Stimulated activated CD8-positive, alpha-beta memory T cell treated with anti-CD3 and anti-CD28 coated beads, Interleukin-4, amount 100 ng/mL, for 4 hours (primary cell): ENCODE measurements at places on chromosomes 13 and 19.
A peak's percentile ranks its signal among the peaks of the same experiment; 100 is the strongest.

GRCh38 chr13:101390461-101390860, 25.8 kb downstream of the NALCN start:
- no peak for DNase-seq

- no peak for DNase-seq
These were observed 862.3 kb downstream of the SLITRK1 start for GRCh38 chr13:83019986-83020385.

DNA sequence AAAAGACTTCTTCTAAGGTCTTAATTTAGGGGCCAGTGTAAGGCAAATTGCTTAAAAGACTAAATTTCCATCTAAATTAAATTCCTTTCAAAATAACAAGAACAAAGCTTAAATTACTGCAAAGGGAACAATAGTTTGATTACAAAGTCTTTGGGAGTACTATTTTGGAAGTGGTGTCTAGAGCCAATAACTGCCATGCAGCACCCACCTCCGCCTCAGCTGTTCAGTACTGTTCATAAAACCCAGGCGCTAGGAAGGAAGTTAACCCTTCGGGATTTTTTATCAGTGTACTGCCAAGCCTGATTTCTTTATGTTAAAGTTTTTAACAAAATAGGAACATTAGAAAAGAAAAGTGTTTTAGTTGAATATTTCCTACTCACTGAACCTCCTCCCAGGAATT, 210.1 kb downstream of the LIG4 start:
- DNase-seq: no peak

GRCh38 chr13:48648446-48648845, 5.3 kb upstream of the CYSLTR2 start:
- DNase-seq: no peak

DNA sequence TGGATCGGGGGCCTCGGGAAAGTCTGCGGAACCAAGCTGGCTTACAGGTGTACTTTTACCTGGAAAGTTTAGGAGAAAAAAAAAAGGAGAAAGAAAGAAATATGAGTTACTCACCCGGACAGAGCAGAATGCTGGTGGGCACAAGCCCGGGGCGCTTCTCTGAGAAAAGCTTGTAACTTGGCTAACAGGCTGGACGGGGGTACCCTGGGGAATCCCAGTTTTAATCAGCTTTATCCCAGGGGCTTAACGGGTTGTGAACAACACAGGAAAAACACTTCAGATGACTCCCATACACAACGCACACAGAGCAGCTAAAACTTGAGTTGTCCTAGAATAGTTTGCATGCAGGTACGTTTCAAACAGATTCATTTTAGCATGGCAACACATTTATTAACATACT, 37.3 kb downstream of the KLF2 start:
- no peak for DNase-seq

GRCh38 chr13:37995092-37995491, 125.5 kb upstream of the TRPC4 start:
- no peak for DNase-seq

DNA sequence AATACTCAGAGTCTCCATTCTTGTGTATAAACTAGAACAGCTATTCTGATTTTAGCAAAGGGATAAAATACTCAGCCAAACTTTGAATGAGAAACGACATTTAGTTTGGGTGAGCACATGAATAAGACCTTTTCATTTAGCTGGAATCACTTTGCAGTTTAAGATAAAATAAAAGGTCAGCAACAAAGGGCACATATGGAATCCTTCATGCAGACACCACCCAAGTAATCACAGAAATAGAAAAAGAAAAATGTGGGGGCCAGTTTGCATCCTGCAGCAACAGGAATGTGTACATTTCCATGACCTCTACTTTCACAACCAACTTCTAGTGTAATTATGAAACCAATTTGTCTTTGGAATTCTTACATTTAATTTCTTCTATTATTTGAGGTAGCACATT, 1637.4 kb downstream of the PCDH9 start:
- DNase-seq: no peak

DNA sequence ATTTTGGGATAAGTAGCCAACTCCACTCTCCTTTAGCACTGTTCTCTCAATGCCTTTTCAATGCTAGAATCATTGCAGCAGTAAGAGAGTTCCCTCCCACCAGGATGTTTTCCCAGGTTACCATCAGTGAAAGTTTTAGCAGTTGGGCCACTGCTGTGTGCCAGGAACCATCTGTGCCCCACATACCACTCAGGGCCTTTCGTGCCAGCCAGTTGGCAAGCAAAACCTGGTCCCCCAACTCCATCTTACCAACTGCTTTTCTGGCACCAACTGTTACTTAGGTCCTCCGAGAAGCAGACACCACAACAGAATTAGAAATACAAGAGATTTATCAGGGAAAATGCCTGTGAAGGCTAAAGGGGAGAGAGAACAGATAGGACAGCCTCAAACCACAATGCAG, 533.4 kb upstream of the NBEA start:
- DNase-seq: no peak

DNA sequence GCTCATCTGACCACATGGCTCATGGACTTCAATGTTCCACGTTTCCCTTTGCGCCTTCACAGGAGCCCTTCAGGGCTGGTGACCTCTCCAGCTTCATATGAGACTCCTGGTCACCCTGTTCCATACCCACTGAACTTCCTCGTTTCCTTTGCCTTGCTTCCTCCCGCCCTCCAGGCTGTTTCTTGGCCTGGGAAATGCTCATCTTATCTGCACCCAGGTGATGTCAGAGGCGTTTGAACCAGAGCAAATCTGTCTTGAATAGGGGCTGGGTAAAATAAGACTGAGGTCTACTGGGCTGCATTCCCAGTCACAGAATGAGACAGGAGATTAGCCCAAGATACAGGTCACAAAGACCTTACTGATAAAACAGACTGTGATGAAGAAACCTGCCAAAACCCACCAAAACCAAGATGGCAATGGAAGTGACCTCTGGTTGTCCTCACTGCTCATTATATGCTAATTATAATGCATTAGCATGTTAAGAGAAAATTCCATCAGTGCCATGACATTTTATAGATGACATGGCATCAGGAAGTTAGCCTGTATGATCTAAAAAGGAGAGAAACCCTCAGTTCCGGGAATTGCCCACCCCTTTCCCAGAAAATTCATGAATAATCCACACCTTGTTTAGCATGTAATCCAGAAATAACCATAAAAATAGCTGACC, 102.7 kb downstream of the DCLK1 start:
- no peak for DNase-seq

- no peak for DNase-seq
These were observed 115.7 kb upstream of the STARD13 start for GRCh38 chr13:33401238-33401637.

DNA sequence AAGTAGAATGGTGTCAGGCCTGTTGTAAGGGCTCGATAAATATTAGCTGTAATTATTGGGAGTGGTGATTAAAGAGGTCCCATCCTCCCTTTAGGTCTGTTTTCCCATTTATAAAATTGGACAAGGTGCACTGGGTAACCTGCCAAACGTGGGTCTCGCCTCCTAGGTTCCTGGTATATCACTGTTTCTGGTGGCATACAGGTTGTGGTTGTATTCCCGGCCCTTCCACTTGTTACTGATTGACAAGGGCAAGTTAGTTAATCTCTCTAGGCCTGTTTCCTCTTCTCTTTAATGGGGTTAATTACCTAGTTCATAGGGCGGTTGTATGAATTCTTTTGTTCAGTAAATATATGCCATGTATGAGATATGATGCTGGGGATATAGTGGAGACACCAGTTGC, 1.5 kb downstream of the PPP2R1A start:
- DNase-seq: no peak

- DNase-seq: peak; percentile 31
These were observed 10.0 kb downstream of the COL5A3 start for GRCh38 chr19:10000171-10000826.

DNA sequence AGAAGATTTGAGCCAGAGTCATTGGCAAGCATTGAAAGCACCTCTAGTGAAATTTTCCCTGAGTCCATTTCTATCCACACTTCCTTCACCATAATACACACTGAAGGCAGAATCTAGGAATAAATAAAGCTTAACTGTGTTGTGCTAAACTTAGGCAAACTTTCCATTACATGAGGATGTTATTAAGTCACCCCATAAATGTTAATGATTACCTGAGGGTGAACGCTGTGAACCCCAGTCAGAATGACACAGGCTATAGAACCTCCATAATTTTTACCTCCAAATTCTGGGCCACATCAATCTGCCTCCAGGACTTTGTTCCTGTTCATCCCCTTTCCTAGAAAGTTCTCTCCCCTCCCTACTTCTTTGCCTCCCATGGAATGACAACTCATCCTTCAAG, 71.0 kb downstream of the RAP2A start:
- no peak for DNase-seq

GRCh38 chr13:110653851-110654250, 38.5 kb downstream of the NAXD start:
- no peak for DNase-seq

DNA sequence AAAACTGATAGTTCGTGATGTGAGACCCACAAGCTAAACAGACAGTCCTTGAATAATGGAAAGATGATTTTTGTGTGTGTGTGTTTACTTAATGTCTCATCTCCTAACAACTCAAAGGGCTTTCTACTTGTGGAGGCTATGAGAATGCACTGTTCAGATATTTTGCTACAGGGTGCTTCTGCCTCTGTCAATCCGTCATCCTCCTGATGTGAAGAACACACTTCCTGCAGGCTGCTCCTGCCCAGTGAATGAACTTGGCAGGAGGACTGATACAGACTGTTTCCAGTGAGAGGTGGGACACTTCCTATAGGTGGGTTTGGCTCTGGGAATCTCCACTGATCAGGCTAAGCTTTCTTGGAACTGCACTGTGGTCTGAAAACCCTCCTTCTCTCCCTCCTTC, 168.4 kb upstream of the STARD13 start:
- DNase-seq: no peak

DNA sequence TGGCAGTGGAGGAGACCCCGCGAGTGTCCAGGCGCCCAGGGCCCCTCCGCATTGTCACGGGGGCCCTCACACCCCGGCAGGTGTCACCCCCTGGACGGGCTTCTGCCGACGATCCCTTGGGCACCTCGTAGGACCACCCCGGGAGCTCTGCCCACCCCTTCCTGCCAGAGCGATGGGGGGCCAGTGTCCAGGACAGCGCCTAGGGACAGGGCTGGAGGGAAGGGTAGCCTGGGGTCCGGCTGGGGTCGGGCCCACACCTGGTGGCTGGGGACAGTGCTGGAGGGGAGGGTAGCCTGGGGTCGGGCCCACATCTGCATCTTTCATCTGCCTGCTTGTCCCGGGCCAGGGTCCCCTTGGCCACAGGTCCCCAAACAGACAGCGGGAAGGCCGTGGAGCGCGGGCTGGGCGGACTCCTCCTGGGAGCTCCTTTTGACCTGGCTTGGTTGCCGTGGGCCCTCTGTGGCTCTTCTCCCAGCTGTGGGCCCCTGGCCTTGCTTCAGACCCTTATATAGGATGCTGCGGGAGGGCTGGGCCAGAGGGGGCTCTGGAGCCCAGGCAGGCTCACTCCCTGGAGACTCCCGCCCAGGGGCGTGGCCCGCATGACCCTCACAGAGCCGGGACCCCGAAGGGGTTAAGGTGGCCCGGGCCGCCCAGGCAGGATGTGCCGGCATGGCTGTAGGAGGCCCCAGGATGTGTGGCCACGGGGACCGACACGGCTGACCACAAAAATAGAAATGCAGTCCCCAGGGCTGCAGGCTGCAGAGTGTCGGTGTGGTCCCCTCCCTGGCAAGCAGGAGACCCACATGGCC, 74.1 kb upstream of the MCF2L start:
- no peak for DNase-seq

- DNase-seq: peak; percentile 72
These were observed 455 bp downstream of the TPT1 start for GRCh38 chr13:45340422-45341033.

DNA sequence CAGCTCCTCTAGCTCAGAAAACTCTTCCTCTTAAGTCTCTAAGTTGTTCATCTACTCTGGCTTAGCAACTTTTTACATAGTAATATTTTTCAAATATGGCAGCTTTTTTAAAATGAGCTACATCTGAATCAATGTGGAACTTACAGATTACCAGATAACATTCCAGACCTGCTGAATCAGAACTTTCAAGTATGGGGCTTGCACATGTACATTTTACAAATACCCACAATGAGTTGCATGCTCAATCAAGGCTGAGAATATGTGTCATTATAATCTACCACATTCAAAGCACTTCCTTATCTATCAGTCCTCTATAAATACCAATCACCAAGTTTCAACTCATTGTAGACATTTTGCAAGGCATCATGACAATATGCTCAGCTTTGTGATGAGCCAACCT, 383.1 kb downstream of the FGF14 start:
- DNase-seq: no peak

GRCh38 chr13:108322206-108322824, 52.8 kb downstream of the TNFSF13B start:
- no peak for DNase-seq

GRCh38 chr13:66296328-66296727, 933.8 kb downstream of the PCDH9 start:
- no peak for DNase-seq

DNA sequence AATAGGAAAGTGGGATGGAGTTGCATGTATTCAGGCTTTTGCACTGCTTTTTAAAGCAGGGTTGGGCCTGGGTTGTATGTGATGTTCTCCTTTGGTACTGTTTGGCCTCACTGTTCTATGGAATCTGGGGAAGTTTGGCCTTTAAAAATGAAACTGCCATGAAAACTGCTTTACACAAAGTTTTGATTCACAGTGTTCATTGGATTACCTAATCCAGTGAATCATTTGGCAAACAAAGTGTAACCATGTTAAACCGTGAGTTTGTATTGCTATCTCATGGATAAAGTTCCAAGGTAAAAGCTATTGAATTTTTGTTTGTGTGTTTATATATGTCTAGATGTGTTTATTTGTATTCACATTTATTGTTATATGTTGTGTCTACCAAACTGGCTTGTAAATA, 1658.6 kb downstream of the OLFM4 start:
- no peak for DNase-seq

DNA sequence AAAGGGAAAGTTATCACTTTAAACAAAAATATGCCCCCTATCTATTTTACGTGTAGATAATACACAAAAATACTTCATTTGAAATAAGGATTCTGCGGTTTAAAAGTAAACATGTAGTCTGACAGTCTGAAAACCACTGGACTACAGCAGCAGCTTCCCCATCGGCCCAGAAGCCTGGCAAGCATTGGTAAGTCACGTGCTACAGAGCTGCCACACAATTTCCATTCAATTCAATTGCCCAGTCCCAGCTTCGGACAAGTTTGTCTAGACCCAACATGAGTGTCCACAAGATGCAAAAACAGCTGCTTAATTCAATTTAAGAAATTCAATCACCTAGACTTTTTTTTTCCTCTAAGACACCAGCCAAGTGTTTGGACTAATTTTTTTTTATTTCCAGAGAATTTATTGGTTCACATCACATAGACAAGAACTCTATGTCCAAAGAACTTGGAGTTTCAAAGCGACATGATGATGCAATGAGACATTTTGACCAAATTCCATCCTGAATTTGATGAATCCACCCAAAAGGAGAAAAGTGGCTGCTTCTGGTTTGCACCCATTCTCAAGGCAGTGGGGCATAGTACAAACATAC, 458.9 kb downstream of the COG6 start:
- DNase-seq: no peak

DNA sequence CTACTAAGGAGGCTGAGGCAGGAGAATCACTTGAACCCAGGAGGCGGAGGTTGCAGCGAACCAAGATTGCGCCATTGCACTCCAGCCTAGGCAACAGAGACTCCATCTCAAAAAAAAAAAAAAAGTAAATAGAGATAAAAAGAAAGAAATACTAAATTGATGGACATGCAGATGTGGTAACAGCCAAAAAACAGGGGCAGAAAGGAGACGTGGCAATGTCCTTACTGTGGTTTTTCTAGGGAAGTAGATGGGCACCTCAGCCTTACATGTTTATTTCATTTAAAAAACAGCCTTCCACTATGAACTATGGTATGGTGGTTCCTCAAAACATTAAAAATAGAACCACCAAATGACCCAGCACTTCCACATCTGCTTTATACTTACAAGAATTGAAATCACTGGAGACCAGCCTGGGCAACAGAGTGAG, 6.5 kb upstream of the EIF3G start:
- no peak for DNase-seq
